ENCODE measurements at places on chromosomes 3 and 15. TPM values are rescaled to one million over a fixed set of nuclear protein-coding genes. Genes with fewer than 3 reads are reported as not detected.

GRCh38 chr3:188060264-188060835 lies 93.6 kb upstream of the LPP start:
- no peak for DNase-seq

- no peak for DNase-seq
Measured at GRCh38 chr3:8380904-8381704, 120.5 kb upstream of the LMCD1 start.

GRCh38 chr3:32018757-32019564 lies 37.4 kb downstream of the ZNF860 start:
- DNase-seq, result peak; percentile 56

- no peak for DNase-seq
Measured at GRCh38 chr3:151387842-151388241, 3.3 kb upstream of the P2RY12 start.

- DNase-seq, result no peak
Measured at GRCh38 chr15:49236869-49237268, 66.8 kb downstream of the GALK2 start.

DNA sequence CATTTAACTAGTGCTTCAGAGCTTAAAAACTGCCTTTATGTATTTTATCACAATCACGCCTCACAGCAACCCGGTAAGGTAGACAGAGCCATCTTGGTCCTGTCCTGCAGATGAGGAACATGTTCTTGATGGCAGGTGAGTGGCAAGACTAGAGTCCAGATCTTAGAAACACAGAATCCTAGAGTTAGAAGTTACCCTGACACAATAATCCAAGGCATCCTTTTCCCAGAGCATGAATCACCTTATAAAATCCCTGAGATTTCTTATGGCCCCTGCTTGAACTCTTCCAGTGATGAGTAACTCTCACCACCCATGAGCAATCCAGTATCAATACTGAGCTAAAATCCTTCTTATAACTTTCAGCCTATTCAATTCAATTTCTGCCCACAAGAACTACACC lies 16.9 kb downstream of the POPDC2 start:
- peak; percentile 66 for DNase-seq

DNA sequence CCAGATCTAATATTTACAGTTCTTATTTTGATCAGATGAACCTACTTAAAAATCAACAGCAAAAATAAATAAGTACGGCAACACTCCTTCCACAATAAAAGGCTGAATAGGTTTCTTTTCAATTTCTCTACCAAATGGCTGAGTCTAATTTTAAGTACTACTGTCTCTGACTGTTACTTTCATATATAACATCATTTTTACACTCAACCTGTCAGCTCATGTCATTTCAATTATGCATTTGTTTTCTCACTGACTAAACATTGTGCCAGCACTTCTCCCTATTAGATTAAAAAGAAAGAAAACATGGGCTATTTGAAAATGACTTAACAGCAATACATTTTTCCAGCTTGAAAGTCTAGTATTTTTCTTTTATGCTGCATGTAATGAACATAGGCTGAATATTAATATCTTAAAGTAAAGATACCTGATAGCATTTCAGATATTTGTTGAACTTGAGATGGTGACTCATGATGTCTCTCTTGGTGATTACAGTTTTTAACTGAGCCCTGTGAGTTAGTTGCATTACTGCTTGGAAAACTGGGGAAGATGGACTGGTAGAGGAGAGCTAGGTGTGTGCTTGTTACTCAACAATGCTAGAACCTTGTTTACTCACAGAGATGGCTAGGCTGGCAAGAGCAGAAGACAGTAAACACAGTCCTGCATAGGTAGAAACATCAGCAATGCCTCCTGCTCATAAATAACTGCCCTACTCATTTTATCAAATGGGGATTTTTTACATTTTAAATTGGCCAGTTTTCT lies 73.9 kb downstream of the PEX5L start:
- no peak for DNase-seq

GRCh38 chr15:27241943-27242342 lies 271.0 kb downstream of the GABRG3 start:
- DNase-seq, result peak; percentile 70

- no peak for DNase-seq
Measured at GRCh38 chr3:44019736-44020135, 221.9 kb upstream of the TOPAZ1 start.

DNA sequence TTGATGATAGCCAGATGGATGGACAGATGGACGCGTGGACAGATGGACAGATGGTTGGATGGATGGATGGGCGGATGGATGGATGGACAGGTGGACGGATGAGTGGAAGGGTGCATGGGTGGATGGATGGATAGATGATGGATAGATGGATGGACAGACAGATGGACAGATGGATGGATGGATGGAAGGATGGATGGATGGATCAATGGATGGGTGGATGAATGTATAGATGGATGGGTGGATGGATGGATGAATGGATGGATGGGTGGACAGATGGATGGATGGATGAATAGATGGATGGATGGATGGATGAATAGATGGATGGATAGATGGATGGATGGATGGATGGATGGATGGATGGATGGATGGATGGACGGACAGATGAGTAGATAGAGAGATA lies 40.9 kb downstream of the GABRB3 start:
- DNase-seq, result no peak

GRCh38 chr3:149315694-149316093 lies 17.7 kb downstream of the TM4SF18 start:
- DNase-seq, result peak; percentile 31

- DNase-seq, result peak; percentile 89
Measured at GRCh38 chr15:41603941-41604911, 45.2 kb downstream of the TYRO3 start.

Gene FGF12
- 0.12 TPM for polyA plus RNA-seq

Gene LTF
- polyA plus RNA-seq, result not detected

Gene EPHB1
- 0.41 TPM for polyA plus RNA-seq

Gene NXPE3
- polyA plus RNA-seq, result 32.5 TPM

Gene PLCD1
- polyA plus RNA-seq, result 10.5 TPM

Gene AADACL2
- not detected for polyA plus RNA-seq

Gene ARHGEF26
- 2.5 TPM for polyA plus RNA-seq

Gene PRKCD
- polyA plus RNA-seq, result 23.2 TPM

Gene IL20RB
- 1.9 TPM for polyA plus RNA-seq

Gene IL5RA
- not detected for polyA plus RNA-seq

Data from fibroblast of lung (primary cell).